ENCODE measurements at places on chromosomes 3 and 15.

DNA sequence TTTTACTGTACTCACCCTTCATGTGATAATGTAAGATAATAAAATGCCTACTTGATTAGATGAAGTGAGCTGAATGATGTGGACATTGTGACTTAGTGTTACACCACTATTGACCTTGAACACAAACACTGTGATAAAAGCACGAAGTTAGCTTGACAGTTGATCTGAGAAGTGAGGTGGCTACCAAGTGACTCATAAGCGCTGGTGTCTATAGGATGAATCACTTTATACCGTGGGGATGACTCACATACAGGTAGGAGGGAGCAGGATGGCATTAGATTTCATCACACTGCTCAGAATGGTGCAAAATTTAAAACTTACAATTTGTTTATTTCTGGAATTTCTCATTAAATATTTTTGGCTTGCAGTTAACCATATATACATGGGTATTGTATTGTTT, 174.7 kb upstream of the CNTN3 start:
- DNase-seq: no peak

- no peak for DNase-seq
These were observed 95.9 kb upstream of the ATP2B2 start for GRCh38 chr3:10601151-10601856.

DNA sequence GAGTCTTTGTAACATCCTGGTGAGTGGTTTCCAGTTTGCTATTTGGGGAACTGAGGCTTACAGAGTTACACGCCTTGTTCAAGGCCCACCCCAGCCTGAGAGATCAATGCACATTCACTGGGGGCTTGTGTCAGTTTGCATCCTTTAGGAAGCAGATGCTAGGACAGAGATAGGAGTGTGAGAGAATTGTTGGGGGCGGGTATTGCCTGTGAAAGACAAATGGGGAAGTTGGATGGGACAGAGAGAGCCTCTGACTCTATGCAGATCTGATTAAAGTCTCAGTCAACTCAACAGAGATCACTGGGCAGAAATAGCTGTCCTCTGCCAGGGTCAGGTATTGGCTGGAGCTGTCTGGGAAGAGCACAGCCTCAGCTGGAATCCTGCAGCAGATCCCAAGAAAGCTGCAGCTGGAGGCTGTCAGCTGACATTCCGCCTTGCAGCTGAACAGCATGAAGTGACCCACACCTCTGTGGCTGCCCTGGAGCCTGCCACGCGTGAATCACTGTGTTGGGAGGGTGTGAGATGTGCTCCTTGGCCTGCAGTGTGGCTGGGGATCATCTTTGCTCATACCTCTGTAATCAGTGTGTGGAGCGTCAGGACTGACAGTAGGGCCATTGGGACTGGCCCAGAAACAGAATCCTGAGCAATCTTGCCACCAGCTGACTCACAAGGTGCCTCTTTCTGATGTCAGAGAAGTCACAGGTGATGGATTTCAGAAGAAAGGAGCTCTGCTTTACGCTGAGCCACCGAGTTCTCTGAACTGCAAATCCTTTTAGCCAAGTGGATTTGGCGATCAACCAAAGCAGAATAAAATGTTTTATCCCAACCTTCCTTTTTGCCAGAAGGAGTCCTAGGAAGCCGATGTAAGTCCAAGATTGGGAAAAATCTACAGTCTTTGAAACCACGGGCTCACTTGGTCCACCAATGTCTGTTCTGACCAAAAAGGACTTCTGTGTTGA, 284.1 kb upstream of the LRRFIP2 start:
- no peak for DNase-seq

DNA sequence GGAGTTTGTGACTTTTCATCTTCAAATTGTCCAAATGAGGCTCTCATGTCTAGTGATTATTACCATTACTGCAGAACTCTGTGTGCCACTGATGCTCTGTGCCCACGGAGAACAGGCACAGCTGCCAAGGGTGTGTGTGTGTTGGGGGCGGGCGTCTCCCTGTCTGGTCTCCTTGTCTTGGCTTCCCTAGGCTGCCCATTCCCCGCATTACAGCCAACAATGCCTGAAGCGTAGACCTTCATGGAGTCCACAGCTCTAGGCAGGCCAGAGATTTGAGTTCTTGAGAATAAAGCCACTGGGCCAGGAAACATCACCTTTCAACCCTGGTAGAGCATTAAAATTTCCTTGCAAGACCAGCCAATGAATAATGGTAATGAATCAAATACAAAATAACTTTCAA, 42.7 kb downstream of the CCNB2 start:
- no peak for DNase-seq

- DNase-seq: no peak
These were observed 313.4 kb upstream of the STT3B start for GRCh38 chr3:31219131-31219843.

DNA sequence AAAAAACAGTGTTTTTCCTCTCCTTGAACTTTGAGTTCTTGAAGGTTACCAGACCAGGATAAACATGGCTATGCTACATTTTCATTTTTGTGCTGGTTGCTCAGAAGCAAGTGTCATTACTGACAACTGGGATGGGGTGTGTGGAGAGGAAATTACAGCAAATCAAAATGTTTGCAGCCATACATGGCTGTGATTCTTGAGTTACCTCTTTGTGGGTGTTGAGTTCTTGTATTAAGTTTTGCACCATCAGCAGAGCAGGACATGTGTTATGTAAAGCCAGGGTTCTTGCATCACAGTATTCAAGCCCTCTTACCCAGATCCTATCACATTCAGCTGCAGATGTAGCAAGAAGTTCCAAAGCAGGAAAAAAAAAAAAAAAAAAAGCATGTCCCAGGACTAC, 53.9 kb upstream of the ATOSA start:
- DNase-seq: no peak

GRCh38 chr15:88512078-88512477, 34.4 kb downstream of the DET1 start:
- no peak for DNase-seq

GRCh38 chr3:190027116-190027515, 93.6 kb downstream of the P3H2 start:
- no peak for DNase-seq

- DNase-seq: no peak
These were observed 11.3 kb upstream of the APEH start for GRCh38 chr3:49662720-49663413.

GRCh38 chr3:78645628-78646310, 1122.0 kb downstream of the ROBO1 start:
- DNase-seq: no peak

DNA sequence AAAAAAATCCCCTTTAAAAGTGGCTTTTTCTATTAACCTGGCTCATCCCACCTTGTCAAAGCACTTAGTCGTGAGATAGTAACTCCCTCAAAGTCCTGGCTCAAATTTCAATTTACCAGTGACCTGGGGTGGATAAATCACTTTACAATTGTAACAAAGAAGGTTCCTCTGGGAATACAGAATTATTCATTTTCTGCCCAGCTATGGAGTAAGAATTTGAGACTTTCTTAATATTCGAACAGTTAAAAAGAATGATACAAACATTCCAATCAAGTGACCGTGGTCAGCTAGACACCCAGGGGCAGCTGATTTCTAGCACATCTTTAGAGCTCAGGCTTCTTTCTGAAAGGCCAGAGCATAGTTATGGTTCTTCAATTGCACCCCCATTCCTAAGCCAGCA, 291.0 kb upstream of the TGFBR2 start:
- DNase-seq: no peak

DNA sequence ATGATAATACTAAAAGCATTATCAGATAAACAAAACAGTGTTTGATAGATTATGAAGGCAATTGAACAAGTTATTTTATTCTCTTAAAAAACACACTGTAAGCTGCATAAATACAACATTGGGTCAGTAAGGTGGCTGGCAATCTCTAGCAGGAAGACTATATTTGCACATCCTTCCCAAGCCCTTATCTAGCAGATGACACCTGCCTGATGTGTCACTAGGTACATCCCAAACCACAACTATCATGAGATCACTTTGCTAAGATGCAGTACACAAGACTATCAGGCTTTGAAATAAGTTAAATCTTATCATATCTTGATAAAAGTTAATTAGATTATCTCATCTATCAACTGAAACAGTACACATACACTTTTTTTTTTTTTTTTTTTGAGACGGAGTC, 417.4 kb downstream of the MECOM start:
- no peak for DNase-seq

- no peak for DNase-seq
These were observed 104.5 kb downstream of the SST start for GRCh38 chr3:187565701-187566100.

GRCh38 chr15:62430056-62430455, 265.0 kb upstream of the C2CD4B start:
- no peak for DNase-seq

DNA sequence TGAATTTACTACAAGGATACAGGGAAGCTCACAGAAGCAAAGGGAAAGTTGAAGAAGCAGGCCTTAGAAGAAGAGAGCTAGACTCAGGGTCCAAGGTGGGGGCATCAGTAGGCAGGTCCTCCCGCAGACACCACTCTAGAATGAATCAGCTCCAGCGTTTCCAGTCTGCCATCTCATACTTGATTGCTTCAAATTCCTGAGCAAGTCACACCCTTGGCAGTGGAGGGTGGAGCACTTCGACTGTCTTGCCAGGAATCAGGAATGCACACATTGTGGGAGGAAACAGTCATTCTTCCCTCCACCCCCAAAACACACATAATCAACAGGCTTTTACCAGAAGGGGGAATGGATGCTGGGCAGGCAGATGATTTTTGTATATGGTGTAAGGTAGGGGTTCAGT, 78.5 kb downstream of the CHCHD6 start:
- no peak for DNase-seq

- no peak for DNase-seq
These were observed 19.8 kb downstream of the IL1RAP start for GRCh38 chr3:190533511-190534281.

DNA sequence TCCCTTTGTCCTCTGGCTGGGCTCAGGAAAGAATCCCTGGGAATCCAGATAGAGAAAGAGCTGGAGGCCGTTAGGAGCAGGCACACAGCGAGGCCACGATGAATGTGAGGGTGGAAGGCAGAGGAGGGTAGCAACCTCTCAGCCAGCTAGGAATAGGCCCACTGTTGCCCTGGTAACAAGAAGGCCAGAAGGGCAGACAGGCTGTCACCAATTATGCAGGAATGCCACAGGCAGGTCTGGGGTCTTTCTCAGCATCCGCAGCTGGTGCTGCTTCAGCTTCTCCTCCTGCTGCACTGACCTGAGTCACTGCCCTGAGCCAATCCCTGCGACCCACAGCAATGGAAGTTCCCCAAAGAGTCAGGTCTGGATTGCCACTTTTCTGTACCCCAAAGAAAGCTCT, 62.8 kb upstream of the C3orf80 start:
- no peak for DNase-seq

- no peak for DNase-seq
These were observed 294.9 kb upstream of the SGO1 start for GRCh38 chr3:20480786-20481365.

- no peak for DNase-seq
These were observed 63.9 kb downstream of the TNFAIP8L3 start for GRCh38 chr15:51030649-51031316.

DNA sequence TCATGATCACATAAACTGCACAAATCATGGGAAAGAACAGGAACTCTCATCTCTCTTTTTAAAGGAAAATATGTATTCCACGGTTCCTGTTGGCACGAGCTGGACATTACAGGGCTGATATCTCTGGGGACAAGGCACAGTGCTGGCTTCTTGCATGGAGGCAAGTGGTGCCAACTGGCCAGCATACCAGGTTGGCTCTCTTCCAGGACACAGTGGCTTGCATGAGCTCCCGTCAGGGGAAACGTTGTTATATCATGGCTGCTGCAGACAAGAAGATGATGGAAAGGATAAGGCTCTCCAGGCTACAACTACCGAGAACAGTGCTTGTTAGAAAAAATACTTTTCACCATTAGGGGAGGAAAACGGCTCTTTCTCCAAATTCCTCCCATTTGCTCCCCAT, 283.9 kb downstream of the RORA start:
- DNase-seq: no peak

DNA sequence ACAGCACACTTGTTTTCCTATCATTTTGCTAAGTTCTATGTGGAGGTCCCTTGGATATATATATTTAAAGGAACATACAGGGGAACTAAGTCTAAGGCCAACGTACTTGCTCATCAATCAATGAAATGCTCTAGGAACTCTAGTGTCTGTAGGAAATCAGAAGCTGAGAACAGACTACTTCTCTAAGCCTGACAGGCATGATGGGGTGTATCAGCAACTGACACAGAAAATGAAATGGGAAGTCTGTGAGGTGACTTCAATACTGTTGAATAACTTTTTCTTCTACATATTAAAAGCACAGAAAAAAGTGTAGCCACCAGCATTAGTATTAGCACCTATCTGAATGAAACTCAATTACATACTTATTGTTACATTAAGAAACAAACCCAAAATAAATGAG, 56.9 kb upstream of the CSPG5 start:
- no peak for DNase-seq

GRCh38 chr3:52509753-52510328, 14.7 kb downstream of the STAB1 start:
- DNase-seq: no peak

DNA sequence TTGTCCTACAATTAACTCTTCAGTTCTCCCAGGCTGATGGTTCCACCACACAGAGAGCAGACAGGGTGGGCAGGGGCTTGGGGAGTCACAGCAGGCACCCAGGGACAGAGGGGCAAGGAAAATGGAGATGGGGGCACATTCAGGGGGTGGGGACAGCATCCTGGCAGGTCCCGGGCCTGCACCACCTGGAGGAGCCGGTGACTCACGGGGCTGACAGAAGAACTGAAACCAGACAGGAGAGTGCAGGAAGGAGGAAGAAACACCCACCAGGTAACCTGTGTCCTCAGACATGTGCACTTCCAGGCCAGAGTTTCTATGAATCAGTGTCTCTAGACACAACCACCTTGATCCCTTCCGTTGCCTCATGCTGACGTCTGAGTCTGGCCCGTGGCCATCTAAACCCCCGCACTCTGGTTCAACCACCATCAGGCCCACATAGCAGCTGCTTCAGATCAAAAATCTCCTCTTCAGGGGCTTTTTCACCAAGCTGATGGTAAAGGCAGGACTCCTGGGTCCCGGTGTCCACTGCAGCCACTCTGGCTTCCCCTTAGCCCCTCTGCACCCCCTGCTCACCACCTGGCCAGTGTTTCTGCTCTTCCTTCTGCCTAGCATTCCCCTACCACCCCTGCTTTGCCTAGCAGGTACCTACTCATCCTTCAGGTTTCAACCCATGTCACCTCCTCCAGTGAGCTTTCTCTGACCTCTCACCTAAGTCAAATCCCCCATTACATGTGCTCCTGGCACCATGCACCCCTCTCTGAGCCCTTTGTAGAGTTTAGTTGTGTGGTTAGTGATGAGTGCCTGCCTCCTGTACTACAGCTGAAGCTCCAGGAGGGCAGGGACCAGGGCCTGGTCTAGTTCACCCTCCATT, 16.5 kb upstream of the CYP11A1 start:
- DNase-seq: peak; percentile 57

DNA sequence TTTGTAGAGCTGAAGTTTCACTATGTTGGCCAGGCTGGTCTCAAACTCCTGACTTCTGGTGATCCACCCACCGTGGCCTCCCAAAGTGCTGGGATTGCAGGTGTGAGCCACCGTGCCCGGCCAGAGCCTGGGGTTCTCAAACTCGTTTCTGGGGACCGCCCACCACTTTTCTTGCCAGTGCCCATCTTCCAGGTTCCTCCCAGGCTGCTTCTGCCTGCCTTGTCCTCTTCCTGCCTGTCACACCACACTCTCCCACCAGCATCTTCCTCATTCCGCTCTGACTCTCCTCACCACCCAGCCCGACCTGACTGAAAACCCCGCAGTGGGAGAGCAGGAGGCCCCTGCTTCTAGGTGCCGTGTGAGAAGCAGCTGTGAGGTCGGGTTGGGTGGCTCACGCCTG, 3.1 kb upstream of the DYNLT2B start:
- no peak for DNase-seq

- DNase-seq: peak; percentile 63
These were observed 16.1 kb upstream of the CACNA2D2 start for GRCh38 chr3:50519471-50520089.

GRCh38 chr3:14311729-14312128, 90.7 kb upstream of the SLC6A6 start:
- DNase-seq: no peak
